ENCODE measurements at places on chromosomes 2 and 18. TPM values are rescaled to one million over a fixed set of nuclear protein-coding genes. Genes with fewer than 3 reads are reported as not detected.

Gene RIT2
- polyA plus RNA-seq = not detected

Gene UGT1A4
- not detected for polyA plus RNA-seq

Gene POMC
- 15.2 TPM for polyA plus RNA-seq

Gene ST3GAL5
- 17.1 TPM for polyA plus RNA-seq

Gene ATG9A
- polyA plus RNA-seq = 27.9 TPM

Gene MC4R
- polyA plus RNA-seq = not detected
